Fibroblast of skin of right biceps (primary cell): ENCODE measurements at places on chromosomes 13 and 19.
A peak's percentile ranks its signal among the peaks of the same experiment; 100 is the strongest.

- no peak for DNase-seq
Observed at GRCh38 chr13:91618315-91618714, 219.9 kb downstream of the GPC5 start.

DNA sequence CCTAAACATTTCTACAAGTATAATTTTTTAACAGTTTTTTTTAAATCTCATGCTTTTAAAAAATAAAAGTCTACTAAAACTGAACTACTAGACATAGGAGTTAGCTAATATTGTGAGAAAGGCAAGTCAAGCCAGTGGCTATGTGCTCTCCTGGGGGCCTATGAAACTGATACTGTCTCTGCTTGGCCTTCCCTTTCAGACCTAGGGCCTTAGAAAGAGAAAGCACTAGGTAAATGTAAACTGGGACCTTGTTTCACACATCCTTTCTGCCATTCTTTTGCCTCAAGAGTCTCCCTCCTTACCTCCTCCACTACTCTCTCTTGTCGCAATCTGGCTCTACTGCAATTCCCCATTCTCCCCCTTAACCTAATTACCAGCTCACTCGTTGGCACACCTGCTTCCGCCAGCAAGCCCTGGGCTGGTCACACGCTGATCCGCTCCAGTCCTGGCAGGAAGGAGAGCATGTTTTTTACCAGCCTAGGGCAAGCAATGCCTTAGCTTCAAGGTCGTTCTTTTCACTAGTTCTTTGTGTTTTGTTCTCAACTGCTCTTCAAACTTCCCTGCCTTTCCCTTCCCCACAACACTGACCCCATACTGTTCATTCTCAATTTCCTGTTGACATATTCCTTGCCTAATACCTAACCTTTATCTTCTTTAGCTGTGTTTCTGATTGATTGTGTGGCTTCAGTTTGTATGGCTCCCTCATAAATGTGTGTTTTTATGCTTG is 23.1 kb downstream of the TBC1D4 start:
- no peak for DNase-seq

- no peak for DNase-seq
Observed at GRCh38 chr13:19596960-19597361, 35.6 kb upstream of the TPTE2 start.

DNA sequence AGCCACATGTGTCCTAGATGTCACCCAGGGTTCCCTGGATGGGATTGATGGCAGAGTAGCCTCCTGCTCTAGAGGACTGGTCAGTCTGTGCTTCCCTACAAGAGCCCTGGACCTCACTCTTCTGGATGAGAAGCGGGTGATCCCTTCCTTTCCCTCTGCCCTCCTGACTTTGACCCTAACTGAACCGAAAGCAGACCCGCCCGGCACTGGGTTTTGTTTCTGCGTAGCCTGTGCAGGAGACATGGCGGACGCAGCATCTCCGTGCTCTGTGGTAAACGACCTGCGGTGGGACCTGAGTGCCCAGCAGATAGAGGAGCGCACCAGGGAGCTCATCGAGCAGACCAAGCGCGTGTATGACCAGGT is 4.9 kb downstream of the THOP1 start:
- DNase-seq, result no peak

- no peak for DNase-seq
Observed at GRCh38 chr13:113402471-113403254, 38.7 kb upstream of the GRTP1 start.

DNA sequence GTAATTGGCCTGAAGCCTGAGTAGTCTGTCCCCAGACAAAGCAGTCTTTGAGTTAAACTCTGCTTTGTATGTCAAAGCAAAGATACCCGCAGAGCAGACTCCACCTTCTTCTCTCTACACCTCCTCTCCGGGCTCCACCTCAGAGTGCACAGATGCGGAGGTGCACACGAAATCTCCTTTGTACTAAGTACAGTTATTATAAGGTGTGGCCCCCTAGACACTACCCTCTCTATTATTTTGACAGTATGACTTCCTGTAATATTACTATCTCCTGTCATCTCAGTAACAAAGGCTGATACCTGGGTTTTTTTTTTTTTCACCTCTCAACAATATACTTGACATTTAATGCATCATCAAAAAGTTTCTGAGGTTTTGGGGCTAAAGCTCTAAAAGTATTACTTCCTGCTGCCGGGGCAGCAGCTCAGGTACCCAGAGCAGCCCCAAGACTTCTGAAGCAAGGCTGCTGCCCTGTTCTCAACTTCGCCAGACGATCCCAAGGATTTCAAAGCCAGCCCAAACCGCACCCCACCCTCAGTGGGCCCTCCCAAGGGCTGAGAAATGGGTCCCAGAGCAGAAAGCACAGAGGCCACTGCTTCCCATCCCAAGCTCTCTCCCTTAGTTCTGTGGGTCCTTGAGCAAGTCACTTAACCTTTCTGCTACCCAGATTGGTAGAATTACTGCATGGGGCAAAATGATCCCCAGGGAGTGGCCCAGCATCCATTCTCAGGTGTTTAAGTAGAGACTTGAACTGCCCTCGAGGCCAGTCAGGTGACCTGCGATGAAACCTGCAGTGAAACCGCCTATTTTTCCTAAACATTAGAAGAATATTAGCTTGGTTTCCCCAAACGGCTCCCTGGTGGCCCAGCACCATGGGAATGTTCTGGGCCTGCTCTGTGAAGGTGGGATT is 180.6 kb downstream of the FOXO1 start:
- no peak for DNase-seq

DNA sequence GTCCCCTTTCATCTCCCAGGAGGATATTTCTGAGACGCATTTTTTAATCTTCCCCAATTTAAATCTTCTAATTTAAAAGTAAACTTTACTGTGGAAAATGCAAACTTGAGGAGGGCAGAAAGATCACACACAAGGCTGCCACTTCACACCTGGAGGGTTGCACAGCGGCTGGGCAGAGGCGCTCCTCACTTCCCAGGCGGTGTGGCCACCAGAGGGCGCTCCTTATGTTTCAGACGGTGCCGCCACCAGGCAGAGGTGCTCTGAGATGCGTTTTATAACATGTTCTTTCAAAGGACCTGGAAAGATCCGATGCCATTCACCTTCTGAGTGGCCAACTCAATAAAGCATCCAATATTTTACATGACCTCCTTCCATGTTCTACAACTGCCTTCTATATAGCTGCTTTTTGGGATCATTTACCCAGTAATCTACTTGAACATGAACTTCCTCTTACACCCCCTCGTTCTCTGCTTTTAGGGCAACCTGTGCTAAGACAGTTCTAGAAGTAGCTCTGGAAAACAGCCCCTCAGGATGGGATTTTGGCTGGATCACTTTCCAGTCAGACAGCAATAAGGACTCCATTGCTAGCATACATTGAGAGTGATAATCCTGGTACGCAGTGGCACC is 14.8 kb upstream of the MTUS2 start:
- DNase-seq, result peak; percentile 2

DNA sequence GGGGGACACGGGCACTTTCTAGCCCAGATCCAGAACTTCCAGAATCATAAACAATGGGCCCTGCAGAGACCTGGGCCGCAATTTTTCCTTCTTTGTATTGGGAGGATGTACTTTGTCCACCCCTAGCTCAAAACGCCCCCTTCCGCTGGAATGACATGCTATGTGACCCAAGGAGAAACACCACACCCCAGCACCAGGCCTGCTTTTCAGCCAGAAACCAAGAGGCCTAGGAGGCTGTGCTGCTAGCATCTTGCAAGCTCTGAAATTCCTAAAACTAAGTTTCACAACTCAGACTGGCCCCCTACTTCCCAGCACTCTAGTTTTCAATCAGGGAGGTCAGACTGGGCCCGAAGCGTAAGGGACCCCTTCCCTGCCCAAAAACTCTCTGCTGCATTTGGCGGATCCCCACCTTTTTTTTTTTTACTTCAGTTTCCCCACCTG is 538 bp downstream of the LSM4 start:
- DNase-seq, result peak; percentile 79

DNA sequence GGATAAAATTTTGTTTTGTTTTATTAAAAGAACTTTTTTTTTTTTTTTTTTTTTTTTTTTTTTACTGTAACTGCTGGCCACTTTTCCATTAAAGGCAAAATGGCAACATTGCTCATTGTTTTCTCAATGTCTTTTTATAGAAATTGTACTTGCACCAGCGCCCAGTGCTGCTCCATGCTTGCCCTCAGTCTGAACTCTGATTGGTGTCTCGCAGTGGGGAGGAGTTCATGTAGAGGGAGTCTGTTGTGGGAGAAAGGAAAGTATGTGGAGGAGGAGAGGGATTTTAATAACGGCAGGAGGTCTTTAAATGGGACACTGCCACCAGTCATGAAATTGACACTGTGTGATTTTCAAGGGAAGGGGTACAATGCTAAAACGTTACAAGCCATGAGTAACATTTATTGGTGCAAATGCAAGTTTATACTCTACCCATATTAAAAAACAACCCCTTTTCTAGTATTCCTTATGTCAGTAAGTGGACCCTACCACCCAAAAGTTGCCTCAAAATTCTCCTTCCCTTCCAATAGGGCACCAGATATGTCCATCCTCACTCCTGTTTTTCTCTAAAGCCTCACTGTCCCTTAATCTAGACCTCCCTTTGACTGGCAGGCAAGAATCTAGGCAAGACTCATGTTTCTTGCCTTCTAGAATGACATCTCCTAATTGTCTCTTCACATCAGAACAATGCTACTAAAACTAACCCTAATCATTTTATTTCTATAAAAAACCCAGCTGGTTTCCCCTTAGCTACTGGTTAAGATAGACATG is 3.2 kb downstream of the RASL11A start:
- peak; percentile 61 for DNase-seq

DNA sequence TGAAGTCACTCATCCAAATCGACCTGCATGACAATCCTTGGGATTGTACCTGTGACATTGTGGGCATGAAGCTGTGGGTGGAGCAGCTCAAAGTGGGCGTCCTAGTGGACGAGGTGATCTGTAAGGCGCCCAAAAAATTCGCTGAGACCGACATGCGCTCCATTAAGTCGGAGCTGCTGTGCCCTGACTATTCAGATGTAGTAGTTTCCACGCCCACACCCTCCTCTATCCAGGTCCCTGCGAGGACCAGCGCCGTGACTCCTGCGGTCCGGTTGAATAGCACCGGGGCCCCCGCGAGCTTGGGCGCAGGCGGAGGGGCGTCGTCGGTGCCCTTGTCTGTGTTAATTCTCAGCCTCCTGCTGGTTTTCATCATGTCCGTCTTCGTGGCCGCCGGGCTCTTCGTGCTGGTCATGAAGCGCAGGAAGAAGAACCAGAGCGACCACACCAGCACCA is 5.9 kb downstream of the SLITRK5 start:
- no peak for DNase-seq

DNA sequence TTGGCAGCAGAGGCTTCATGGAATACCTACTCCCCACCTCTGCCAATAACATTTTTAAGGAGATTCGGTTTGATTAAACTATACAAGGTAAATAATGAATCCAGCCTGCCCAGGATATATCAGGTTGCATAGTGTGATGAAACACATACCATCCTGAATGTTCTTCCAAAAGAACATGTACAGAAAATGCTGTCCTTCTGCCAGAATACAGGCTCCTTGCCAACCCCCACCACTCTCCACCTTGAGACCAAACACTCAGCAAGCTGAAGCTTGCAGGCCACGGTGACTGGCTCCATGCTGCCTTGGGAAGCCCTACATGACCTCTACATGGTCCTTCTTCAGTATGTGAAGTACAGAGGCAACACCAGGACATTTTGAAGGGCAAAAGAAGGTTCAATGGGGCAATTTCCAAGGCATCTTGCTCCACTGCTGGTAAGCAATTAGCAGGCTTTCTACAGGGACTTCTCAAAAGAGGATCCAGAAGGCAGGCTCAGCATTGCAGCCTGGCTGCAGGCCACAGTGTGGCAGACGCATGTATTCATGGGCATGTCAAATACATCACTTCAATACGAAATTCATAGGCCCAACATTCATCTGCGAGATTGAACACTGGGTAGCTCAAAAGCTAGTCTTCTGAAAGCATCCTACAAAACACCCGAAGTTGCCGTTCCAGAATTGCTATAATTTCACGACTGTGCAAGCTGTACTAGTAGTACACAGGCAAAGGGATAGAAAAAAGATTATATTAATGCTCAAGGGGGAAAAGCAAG is 62.4 kb upstream of the SERP2 start:
- peak; percentile 54 for DNase-seq

- DNase-seq, result no peak
Observed at GRCh38 chr13:52739468-52740071, at the start of gene CNMD. CNMD (minus strand) TSS chr13:52739820; CDS start chr13:52739701, 119 bp downstream.

GRCh38 chr19:20235156-20235555 is 68.1 kb downstream of the ZNF486 start:
- DNase-seq, result no peak

GRCh38 chr13:112680741-112681360 is 9.0 kb upstream of the ATP11A start:
- no peak for DNase-seq

- peak; percentile 5 for DNase-seq
Observed at GRCh38 chr13:108786456-108787200, 157.2 kb downstream of the MYO16 start.

GRCh38 chr19:44942067-44942571 is at the start of gene APOC4:
APOC4 (plus strand) TSS chr19:44942237; CDS start chr19:44942278, 41 bp downstream.
- no peak for DNase-seq

DNA sequence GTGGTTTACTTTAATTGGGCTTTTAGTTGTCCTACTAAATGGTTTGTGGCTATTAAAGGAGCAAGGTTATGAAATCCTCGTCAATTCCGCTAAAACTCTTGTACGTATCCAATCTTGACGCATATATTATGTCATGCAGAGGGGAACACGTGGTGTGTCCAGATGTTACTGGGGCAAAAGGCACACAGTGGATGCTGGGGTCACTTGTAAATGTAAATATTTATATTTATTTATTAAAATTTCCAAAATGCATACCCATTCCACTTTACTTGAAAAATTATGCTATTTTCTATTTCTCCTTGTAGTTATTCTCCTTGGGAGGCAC is 36.7 kb upstream of the SLC46A3 start:
- DNase-seq, result no peak

DNA sequence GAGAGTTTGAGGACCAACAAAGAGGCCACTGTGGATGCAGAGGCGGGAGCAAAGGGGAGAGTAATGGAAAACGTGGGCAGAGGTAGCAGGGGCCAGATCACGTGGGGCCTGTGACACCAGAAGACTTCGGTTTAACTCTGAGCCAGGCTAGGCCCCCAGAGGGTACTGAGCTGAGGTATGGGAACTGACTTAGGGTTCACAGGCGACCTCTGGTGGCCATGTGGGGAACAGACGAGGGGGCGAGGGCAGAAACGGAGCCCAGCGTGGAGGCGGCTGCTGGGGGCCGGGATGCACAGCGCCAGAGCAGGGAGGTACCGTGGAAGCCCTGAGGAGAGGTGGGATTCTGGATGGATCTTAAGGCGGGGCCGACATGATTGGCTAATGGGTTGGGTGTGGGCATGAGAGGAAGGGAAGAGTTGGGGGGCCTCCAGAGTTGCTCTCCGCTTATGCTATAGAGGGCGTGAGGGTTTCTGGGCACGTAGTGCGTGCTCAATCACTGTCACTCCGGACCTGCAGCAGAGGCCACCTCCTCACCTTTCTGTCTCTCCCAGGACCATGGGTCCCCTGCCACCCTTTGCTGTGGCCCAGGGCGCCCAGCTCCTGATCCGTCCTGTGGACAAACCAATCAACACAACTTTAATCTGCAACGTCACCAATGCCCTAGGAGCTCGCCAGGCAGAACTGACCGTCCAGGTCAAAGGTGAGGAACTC is 13.7 kb downstream of the PVR start:
- DNase-seq, result peak; percentile 77

- no peak for DNase-seq
Observed at GRCh38 chr19:10306327-10306726, 3.3 kb downstream of the ZGLP1 start.

- peak; percentile 30 for DNase-seq
Observed at GRCh38 chr19:7492142-7492541, 3.3 kb upstream of the PEX11G start.
